Kidney epithelial cell (primary cell): ENCODE measurements at places on chromosomes 5 and 9.

DNA sequence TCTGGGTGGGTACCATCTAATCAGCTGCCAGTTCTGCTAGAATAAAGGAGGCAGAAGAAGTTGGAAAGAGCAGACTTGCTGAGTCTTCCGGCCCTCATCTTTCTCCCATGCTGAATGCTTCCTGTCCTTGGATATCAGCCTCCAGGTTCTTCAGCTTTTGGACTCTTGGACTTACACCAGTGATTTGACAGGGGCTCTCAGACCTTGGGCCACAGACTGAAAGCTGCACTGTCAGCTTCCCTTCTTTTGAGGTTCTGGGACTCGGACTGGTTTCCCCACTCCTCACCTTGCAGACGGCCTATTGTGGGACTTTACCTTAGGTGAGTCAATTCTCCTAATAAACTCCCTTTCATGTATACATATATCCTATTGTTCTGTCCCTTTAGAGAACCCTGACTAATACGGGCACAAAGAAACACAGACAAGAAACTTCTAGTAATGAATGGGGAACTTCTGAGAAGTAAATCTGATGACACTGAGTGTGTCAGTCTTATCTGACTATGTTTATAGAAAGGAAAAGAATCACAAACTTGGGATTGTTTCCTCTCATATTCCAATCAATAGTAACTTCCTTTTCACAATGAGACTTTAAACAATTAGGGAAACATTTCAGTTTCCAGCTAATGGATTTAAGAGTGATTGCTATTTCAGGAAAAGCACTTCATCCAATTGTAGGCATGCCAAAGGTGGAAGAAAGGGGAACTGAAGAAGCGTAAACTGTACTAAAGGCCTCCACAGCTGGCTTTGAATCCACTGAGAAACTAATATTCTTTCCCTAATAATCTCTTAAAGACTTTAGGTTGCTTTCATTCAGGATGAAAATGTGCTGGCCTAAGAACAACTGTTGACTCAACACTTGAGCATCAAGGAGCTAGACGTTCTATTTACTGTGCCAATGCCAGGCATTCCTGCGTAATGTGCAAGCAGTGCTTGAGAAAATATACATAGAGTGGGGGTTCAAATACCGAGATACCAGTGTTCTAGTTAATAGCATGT, 127.9 kb upstream of the PTGER4 start:
- DNase-seq: peak; percentile 90

DNA sequence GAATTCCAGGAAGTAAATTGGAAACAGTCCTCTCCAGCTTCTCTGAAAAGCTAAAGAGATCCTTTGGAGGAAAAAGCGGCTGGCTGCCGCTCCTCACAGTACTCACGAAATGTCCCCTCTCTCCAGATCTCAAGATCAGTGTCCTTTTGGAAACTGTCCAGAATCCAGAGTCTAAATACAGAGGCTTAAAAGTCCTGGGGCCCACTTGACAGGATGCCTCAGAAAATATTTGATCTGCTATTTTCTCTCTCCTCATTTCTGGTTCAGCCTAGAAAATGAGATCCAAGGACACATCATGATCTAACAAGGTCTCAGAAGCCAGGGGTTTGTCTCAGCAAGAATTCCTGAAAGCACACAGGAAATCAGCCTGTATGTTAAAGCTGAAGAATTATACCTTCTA, 7.2 kb downstream of the C1QTNF2 start:
- DNase-seq: no peak

DNA sequence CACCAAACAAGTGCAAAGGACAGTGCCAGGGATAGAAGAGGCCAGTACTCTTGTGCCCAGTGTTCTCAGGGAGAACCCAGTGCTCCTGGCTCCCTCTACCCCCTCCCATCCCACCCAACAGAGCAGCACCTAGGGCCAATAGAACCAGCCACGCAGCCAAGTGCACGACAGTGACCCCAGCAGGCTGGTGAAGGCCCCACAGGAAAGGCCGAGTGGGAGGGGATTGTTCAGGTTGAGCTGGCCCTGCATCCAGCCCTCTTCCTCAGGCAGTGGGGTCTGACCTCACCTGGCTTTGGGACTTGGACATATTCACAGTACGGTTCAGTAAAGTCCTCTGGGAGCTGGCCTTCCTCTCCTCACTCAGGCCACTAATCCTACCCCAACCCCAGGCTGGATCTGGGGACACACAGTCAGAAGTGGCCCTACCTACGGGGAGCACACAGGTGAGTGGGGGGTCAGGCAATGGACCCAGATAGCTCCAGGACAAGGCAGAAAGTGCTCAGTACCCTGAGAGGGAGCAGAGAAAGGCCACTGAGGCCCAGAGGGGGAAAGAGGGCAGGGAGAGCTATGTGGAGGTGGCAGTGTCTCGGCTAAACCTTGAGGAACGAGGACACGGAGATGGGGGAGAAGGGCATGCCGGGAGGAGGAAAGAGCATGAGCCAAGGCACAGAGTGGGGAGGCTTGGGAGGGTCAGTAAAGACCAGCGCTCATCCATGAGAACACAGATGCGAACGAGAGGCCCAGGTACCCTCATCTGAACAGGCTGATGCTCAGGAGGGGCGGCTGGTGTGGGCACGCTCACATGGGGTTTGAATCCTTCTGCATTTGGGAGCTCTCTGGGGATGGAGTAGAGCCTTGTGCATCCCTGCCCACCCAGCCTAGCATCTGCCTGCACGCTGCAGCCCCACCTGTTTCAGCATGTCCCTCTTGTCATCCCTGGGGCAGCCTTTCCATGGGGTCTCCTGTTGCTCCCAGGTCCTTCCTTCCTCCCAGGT, 25.6 kb downstream of the POLR1E start:
- DNase-seq: no peak

- DNase-seq: no peak
Observed at GRCh38 chr5:159620853-159621540, 290.7 kb upstream of the IL12B start.

DNA sequence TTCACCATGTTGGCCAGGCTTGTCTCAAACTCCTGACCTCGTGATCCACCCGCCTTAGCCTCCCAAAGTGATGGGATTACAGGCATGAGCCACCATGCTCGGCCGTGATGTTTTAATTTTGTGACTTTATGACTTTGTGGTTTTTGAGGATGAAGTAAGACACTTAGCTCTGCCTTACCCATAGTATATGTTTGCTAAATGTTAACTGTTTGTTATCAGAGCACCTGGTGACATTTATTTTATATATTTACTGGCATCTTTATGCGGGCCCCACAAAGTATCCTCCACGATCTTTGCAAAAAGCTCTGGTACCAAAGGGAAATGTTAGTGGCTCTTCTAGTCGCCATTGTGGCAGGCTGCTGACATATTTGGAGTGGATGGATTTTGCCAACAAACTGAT, 6.7 kb downstream of the SLC23A1 start:
- no peak for DNase-seq

DNA sequence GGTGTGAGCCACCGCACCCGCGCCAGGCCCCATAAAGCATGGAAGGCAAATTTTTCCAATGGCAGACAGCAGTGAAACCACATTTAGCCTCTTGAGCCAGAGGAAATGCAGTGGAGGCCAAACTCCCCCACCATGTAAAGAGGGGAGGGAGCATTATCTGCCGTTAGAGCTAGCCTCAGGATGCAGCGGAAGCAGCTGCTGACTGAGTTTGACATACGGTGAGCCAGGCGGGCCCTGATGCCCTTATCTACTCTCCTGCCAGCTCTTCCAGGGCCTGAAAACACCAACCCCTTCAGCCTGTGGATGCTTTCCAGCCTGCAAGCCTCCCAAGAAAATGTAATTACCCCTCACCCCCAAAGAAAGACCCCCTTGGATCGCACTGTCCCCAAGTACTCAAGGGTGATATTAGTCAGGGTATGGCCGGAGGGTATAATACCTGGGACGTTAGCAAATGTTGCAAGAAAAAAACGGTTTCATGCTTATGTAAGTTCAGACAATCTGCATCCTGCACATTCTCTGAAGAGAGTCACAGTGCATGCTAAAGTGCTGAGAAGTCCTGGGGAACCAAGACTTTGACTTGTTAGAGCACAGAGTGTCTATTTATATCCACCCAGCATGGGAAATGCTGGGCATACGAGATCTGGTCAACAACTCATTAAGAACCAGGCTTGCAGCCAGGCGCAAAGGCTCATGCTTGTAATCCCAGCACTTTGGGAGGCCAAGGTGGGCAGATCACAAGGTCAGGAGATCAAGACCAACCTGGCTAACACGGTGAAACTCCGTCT, 11.3 kb upstream of the GGTA1 start:
- no peak for DNase-seq

GRCh38 chr5:10635257-10635866, 71.5 kb downstream of the ANKRD33B start:
- peak; percentile 64 for DNase-seq

GRCh38 chr9:86909388-86909787, 37.9 kb downstream of the GAS1 start:
- DNase-seq: no peak

DNA sequence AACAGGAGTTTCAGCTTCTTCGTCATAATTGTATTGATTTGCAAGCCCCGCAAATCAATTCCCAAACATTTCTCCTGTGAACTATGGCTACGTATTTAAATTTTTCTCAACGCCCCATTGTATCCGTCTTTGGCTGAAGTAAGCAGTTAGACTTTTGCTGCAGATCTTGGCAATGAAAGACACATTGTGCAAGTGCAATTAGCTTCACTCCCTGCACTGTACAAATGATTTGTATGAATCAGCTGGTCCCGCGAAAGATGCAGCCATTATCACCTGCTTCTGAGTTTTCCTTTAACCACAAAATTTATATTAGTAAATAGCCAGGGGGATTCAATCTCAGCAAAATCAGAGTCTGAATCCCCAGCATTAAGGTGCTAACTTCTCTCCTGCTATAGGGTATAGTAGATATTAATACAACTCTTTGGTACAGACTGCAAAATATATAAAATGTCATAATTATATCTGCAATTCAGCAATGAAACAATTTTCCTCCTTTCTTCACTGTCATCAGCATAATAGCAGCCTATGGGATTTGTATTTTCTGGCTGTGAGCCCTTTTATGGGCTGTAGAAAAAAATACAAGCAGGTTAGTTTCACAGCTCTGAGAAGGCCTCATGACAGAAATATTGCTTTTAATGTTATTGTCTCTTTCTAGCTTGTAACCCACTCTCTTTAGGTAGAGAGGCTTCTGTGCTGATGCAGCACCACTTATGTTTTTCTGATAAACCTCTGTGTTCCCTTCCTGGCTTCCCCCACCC, 68.4 kb upstream of the SMARCA2 start:
- DNase-seq: no peak

- DNase-seq: no peak
Observed at GRCh38 chr9:89353989-89354388, 35.7 kb downstream of the SECISBP2 start.

GRCh38 chr5:56305001-56305950, 72.1 kb upstream of the ANKRD55 start:
- no peak for DNase-seq

DNA sequence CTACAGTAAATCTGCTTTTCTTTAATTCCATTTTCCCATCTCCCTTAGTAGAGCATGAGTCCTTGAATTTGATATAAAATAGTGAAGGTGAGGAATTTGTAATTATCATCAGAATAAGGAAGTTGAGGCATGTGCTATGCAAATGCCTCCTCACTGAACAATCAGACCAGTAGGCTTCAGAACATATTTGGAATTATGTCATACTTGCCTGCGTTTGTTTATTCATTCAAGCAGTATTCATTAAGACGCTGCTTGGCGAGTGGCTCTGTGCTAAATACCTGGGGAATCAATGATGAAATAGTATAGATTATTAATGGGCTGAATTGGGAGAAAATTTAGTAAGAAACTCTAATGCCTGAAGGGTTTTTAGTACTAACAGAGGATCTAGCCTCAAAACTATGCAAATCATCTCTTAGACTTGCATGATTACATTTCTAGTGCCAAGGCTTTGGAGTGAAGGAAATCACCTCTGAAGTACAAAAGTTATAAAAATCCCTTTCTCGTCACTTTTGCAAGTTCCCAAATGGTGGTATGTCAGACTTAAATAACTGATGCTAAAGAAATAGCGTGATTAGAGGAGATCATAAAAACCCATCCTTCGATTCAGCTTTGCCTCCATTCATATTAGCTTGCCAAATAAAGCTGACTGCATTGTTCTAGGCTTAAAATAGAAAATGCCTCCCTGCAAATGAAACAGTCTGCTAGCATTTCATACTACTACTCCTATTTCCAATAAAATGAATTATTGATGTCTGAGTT, 141.7 kb downstream of the PCSK5 start:
- no peak for DNase-seq

DNA sequence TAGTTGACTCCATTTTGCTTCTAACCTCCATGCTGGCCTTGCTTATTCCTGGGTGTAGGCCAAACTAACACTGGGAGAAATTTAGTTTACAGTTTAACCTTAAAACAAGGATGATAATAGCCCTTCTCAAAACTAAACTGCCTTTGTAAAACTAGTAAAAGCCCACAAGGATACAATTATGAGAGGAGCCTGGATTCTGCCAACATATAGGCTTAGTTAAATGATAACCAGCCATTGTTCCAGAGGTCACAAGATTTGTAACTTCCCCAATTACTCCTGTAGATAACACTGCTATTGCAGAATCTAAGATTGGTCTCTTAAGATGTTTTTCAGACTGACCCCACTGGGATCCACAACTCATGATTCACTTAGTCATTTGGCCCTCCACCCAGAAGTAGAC, 2300.3 kb upstream of the C9orf72 start:
- DNase-seq: no peak

DNA sequence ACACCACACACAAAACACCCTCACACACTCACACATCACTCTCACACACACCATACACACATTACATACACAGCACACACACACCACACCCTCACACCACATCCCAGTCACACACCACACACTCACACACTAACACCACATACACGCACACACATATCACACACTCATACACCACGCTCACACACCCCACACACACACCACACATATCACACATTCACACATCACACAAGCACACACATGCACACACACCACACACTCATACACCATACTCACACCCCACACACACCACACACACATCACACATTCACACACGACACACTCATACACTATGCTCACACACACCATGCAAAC, 543 bp upstream of the UBE2QL1 start:
- no peak for DNase-seq

DNA sequence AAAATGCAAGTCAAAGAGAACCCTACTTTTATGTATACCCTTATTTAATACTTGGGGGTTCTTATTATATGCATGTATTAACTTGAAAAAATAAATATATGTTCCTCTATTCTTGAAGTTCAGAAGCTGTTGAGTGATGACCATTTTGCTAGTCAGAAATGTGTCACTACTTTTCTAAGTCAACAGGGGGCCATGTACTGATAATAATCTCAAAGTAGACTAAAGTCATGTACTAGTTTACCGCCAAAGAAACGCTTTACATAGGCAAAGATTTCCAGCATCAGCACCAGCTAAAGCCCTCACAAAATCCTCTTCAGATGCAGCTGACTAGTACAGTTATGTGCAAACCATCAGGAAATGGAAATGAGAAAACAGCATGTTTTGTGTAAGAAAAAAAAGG, 5.7 kb upstream of the BHMT start:
- no peak for DNase-seq
